ENCODE measurements at places on chromosomes 3 and 15. TPM values are rescaled to one million over a fixed set of nuclear protein-coding genes. Genes with fewer than 3 reads are reported as not detected.

DNA sequence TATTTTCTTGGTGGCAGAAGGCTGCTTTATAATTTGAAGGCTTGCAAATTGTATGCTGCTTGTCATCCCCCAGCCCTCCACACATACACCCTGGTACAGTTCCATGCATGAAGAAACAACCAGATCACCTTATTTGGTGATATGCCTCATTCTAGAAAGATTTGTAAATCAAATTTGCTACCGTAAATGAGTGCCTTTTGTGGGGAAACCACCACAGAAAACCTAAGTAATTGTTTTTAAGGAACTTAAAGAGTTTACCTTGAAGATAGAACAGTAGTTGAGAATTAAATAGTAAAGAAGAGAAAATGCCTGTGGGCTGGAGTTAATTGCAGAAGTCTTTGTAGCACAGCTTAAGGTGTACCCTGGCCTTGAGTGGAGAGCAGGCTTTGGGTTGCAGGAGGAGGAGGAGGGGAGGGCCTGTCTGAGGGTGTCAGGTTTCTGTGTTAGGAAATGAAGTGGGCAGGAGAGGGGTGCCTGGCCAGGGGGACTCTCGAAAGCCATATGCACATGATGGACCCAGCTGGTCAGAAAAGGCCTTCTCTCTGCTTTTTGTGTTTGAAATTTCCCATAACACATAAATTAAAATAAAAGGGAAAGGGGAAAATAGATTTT, 6.9 kb downstream of the NIPA2 start:
- H3K4me3 ChIP-seq, result no peak overlapping the region
- H3K27me3 ChIP-seq, result no peaks in the 10 kb centered on the region
- DNase-seq, result no peak
- no peak overlapping the region for H3K27ac ChIP-seq
- peaks cover 10% of the 10 kb centered on the region for H3K4me1 ChIP-seq
- peaks cover 14% of the 10 kb centered on the region for H3K36me3 ChIP-seq

GRCh38 chr3:141391991-141392316, 23.6 kb downstream of the ZBTB38 start:
- H3K27ac ChIP-seq, result peak overlapping the region; percentile 36
- peaks cover 14% of the 10 kb centered on the region for H3K4me1 ChIP-seq
- peaks cover 10% of the 10 kb centered on the region for H3K36me3 ChIP-seq
- no peak for DNase-seq
- H3K27me3 ChIP-seq, result no peaks in the 10 kb centered on the region
- H3K4me3 ChIP-seq, result no peak overlapping the region

DNA sequence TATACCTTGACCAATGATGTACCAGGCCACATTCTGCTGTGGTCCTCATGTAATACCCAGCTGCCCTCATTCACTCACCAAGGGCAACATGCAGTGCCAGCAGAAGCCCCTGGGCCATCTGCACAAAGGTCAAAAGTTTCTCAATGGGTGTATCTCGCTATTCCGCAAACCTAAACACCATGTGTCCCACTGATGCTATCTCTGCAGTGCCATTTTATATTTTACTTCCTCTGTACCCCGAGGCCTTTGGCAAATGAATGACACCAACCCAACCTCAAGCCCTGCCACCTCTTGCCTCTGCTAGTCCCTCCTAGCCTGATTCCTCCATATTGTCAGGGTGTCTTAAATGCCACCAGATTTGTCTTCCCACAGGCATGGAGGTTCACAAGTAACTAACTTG, 59.2 kb downstream of the AAGAB start:
- no peak for DNase-seq
- H3K4me3 ChIP-seq, result no peak overlapping the region
- no peaks in the 10 kb centered on the region for H3K27me3 ChIP-seq
- no peaks in the 10 kb centered on the region for H3K4me1 ChIP-seq

- peak; percentile 53 for DNase-seq
- H3K4me1 ChIP-seq, result no peaks in the 10 kb centered on the region
- no peak overlapping the region for H3K4me3 ChIP-seq
- no peaks in the 10 kb centered on the region for H3K27me3 ChIP-seq
- no peaks in the 10 kb centered on the region for H3K36me3 ChIP-seq
Observed at GRCh38 chr3:124599147-124599765, 131.0 kb upstream of the UMPS start.

DNA sequence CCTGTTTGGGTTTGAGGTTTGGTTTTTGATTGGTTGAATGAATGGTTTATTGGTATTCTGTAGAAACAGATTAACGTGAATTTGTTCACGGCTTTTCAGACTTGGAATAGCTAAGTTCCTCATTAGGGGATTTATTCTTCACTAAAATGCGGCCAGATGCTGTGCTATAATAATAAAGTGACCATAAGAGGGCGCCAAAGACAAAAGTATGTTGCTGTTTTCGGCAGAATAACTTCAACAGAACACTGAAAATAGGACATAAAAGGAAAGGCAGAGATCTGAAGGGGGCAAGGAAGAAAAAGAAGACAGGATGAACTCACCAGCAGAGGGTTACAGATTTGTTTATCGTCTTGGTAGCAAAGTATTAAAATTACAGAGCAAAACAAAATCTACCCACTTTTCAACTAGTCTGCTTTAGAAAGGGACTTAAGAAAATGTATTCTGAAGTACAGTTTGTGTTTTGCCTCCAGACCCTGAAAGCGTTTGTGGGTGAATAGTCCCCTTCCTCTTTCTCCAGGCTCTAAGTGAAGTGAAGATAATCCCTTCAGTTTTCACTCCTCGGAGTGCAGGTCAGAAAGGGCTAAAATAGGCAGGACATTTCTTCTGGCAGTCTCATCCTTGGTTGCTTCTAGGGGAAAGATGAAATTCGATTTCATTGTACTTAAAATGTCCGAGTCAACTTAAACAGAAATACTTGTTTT, 147.6 kb downstream of the IL20RB start:
- no peak overlapping the region for H3K4me3 ChIP-seq
- H3K27me3 ChIP-seq, result no peaks in the 10 kb centered on the region
- no peak overlapping the region for H3K27ac ChIP-seq
- no peaks in the 10 kb centered on the region for H3K36me3 ChIP-seq
- DNase-seq, result no peak

DNA sequence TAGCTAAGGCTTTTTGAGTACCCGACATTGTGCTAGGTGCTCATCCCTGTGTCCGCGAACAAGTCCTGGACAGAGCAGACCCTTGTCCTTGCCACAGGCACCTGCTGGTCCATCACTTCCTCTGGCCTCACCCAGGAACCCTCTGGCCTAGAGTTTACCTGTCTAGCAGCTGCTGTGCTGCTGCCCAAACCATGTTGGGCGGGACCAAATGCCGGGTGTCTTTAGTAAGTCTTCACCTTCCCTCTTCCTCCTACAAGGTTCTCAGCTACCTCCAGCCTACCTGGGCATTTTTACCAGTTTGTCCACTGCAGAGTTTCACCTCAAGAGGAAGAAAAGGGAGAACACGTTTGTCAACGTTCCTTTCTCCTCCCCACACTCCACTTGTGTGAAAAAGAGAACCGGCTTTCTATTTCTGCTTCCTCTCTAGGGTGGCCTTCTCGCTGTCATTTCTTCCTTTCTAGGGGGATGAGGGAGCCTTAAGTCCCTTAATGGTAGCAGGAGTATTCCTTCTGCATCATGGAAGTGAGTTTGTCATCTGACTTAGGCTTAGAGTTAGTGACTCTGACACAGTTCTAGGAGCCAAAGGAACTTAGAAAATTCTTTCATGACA, 80.4 kb upstream of the GCNT3 start:
- no peak overlapping the region for H3K4me3 ChIP-seq
- no peak for DNase-seq
- H3K27ac ChIP-seq, result no peak overlapping the region
- no peaks in the 10 kb centered on the region for H3K4me1 ChIP-seq

Gene MAPK6
- total RNA-seq, result 10.5 TPM

Gene CASR
- total RNA-seq, result not detected

Gene DGKG
- 7.4 TPM for total RNA-seq

Gene ZNF385D
- total RNA-seq, result 0.20 TPM

Gene IFT122
- 25.3 TPM for total RNA-seq

- no peak overlapping the region for H3K27ac ChIP-seq
- H3K4me3 ChIP-seq, result no peak overlapping the region
- H3K27me3 ChIP-seq, result no peaks in the 10 kb centered on the region
Observed at GRCh38 chr3:186162221-186162620, 53.3 kb upstream of the ETV5 start.

Gene CPNE9
- total RNA-seq, result 0.30 TPM

Gene KBTBD13
- not detected for total RNA-seq

- H3K36me3 ChIP-seq, result no peaks in the 10 kb centered on the region
- H3K4me3 ChIP-seq, result no peak overlapping the region
- H3K27ac ChIP-seq, result no peak overlapping the region
- DNase-seq, result no peak
- peaks cover 12% of the 10 kb centered on the region for H3K4me1 ChIP-seq
Observed at GRCh38 chr3:195033531-195034091, 237.3 kb downstream of the XXYLT1 start.

Gene SPINK8
- total RNA-seq, result not detected

DNA sequence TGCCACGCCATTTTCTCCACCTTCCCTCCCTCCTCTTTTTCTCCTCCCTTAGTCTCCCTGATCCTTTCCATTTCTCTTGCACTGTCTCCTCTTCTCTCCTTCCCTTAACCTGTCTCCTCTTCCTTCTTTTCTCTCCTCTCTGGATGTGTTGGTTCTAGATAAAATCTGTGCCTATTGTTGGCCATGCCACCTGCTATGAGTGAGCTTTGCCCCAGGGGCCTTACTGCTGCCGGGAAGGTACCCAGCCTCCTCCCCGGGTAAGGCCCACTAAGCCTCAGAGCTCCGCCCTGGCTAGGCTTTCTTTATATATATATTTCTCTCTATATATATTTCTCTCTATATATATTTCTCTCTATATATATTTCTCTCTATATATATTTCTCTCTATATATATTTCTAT, 14.7 kb downstream of the GPD1L start:
- H3K36me3 ChIP-seq, result no peaks in the 10 kb centered on the region
- H3K4me3 ChIP-seq, result no peak overlapping the region
- H3K27ac ChIP-seq, result no peak overlapping the region
- peaks cover 25% of the 10 kb centered on the region for H3K4me1 ChIP-seq
- no peak for DNase-seq
- no peaks in the 10 kb centered on the region for H3K27me3 ChIP-seq

DNA sequence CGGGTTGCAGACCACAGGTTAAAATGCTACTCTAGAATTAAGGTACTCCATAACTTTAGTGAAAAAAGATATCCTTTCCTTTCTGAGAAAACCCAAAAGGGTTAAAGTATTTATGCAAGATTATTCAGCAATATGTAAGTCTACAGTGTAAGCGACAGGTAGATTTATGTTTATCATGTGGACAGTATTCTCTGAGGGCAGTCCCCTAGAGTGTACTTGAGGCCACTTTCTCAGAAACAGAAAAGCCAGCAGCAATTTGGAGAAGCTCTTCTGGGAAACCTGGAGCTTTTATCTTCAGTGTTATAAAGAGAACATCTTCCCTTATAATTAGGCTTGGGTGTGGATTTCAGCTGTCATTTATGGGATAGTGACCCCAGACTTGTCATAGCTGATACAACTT, 8.9 kb downstream of the ST3GAL6 start:
- no peaks in the 10 kb centered on the region for H3K36me3 ChIP-seq
- H3K4me1 ChIP-seq, result peaks cover 8% of the 10 kb centered on the region
- no peak overlapping the region for H3K4me3 ChIP-seq
- DNase-seq, result no peak
- H3K27me3 ChIP-seq, result no peaks in the 10 kb centered on the region

- no peaks in the 10 kb centered on the region for H3K27me3 ChIP-seq
- peak overlapping the region; percentile 76 for H3K4me3 ChIP-seq
- peak overlapping the region; percentile 83 for H3K27ac ChIP-seq
- H3K4me1 ChIP-seq, result peaks cover 15% of the 10 kb centered on the region
- no peak for DNase-seq
Observed at GRCh38 chr3:100333970-100334487, 528 bp upstream of the NIT2 start.

Gene DNAH12
- 53.3 TPM for total RNA-seq

DNA sequence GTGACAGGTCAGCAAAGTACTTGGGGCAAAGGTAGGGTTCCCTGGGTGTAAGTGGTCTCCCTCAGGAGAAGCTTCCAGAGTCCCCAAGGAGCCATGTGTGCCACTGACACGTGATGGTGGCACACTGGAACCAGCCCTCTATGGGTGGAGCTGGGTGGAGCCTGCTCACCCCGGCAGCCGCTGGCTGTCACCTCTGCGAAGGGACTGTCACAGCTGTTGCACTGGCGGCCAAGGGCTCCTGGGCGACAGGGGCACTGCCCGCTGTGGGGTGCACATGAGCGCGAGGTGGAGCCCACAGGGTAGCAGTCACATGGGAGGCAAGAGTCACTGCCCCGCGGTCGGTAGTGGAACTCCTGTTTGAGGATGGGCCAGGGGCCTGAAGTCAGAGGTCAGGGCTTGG, 12.0 kb downstream of the CELSR3 start:
- DNase-seq, result peak; percentile 69
- H3K27me3 ChIP-seq, result no peaks in the 10 kb centered on the region
- H3K4me3 ChIP-seq, result no peak overlapping the region
- H3K27ac ChIP-seq, result no peak overlapping the region
- peaks cover 5% of the 10 kb centered on the region for H3K4me1 ChIP-seq
- H3K36me3 ChIP-seq, result no peaks in the 10 kb centered on the region

Gene CHAC1
- 5.6 TPM for total RNA-seq

- no peaks in the 10 kb centered on the region for H3K27me3 ChIP-seq
- no peaks in the 10 kb centered on the region for H3K4me1 ChIP-seq
- no peak overlapping the region for H3K4me3 ChIP-seq
- H3K27ac ChIP-seq, result no peak overlapping the region
- no peaks in the 10 kb centered on the region for H3K36me3 ChIP-seq
Observed at GRCh38 chr3:108918866-108919265, 34.8 kb downstream of the GUCA1C start.

GRCh38 chr15:75827691-75828090, 15.6 kb upstream of the UBE2Q2 start:
- H3K27me3 ChIP-seq, result no peaks in the 10 kb centered on the region
- no peak overlapping the region for H3K27ac ChIP-seq
- H3K36me3 ChIP-seq, result no peaks in the 10 kb centered on the region

- H3K4me1 ChIP-seq, result peaks cover 32% of the 10 kb centered on the region
- peak overlapping the region; percentile 66 for H3K27ac ChIP-seq
- H3K27me3 ChIP-seq, result no peaks in the 10 kb centered on the region
- no peak overlapping the region for H3K4me3 ChIP-seq
- no peaks in the 10 kb centered on the region for H3K36me3 ChIP-seq
Observed at GRCh38 chr3:172094621-172095557, 55.5 kb downstream of the FNDC3B start.

Gene ROPN1B
- total RNA-seq, result not detected

- H3K4me1 ChIP-seq, result no peaks in the 10 kb centered on the region
- H3K36me3 ChIP-seq, result no peaks in the 10 kb centered on the region
- DNase-seq, result no peak
- H3K27ac ChIP-seq, result no peak overlapping the region
Observed at GRCh38 chr3:162213956-162214355, 717.3 kb downstream of the OTOL1 start.

Gene CHRNA3
- total RNA-seq, result 0.34 TPM

DNA sequence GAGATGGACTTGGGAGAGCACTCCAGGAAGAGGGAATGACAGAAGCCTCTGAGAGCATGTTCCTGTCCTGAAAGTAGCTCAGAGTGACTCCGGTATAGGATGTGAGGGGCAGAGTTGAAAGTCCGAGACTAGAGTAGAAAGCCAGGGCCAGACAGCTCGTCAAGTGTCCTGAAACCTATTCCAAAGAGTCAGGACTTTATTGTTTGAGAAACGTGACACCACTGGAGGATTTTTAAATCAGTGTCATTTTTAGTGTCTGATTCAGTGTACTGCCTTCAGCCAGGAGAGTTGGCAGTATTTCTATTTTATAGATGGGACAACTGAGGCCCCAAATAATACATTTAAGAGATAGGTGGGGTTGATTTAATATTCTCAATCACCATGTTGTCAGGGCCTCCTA, 1.6 kb upstream of the RBMS3 start:
- no peaks in the 10 kb centered on the region for H3K27me3 ChIP-seq
- no peaks in the 10 kb centered on the region for H3K36me3 ChIP-seq
- H3K4me1 ChIP-seq, result no peaks in the 10 kb centered on the region
- no peak for DNase-seq

Gene KLF15
- total RNA-seq, result 52.4 TPM

Data from upper lobe of left lung (tissue), 6 donors.